ENCODE measurements at places on chromosomes 12 and 14. TPM values are rescaled to one million over a fixed set of nuclear protein-coding genes. Genes with fewer than 3 reads are reported as not detected.

- no peak for DNase-seq
These were observed 14.1 kb upstream of the NT5DC3 start for GRCh38 chr12:103855036-103855712.

DNA sequence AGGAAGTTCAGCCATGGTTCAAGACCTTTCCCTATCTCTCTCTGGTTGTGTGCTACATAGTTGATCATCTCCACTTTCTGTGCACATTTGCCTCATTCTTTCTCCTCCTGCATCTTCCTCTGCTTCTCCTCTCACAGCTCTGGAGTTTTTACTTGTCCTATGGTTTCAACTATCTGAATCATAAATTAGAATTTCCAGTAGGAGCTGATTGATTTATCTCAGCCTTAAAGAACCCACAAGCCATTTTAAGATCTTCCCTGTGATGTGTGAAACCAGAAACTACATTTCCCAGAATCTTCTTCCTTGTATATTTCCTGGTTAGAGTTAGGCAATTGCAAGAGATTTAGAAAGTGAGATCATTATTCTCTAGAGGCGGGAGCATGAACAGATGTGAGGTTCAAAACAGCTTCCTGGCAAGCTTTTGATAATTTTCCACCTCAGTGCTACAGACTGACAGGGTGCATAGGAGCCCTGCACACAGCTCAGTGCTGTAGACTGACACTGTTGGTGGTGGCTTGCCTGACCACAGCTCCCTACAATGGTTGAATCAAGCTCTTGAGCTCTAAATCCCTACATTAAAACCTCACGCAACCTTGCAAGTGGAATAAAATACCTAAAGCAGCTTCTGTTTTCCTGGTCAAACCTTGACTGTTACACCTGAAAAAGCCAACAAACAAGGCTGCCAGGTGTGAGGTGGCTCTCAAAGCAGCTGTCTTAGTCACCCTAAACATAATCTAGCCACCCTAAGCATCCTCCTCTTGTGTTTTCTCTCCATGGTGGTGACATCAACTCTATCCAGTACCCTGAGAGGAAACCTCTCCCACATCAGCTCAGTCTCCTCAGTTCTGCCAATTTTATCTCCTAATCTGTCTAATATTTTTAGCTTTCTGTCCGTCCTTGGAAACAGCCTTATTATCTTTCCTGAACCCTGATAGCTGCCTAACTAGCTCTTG lies 21.5 kb upstream of the IFNG start:
- no peak for DNase-seq

DIO2 gene
- total RNA-seq: 16.5 TPM

ARHGEF25 gene
- 90.3 TPM for total RNA-seq

All from dorsolateral prefrontal cortex (tissue), 122 donors.